ENCODE measurements at places on chromosomes 2 and 18.
A peak's percentile ranks its signal among the peaks of the same experiment; 100 is the strongest.

- no peak for DNase-seq
Observed at GRCh38 chr2:237927986-237928385, 38.8 kb upstream of the UBE2F start.

- no peak for DNase-seq
Observed at GRCh38 chr18:41731884-41732283, 223.2 kb upstream of the PIK3C3 start.

DNA sequence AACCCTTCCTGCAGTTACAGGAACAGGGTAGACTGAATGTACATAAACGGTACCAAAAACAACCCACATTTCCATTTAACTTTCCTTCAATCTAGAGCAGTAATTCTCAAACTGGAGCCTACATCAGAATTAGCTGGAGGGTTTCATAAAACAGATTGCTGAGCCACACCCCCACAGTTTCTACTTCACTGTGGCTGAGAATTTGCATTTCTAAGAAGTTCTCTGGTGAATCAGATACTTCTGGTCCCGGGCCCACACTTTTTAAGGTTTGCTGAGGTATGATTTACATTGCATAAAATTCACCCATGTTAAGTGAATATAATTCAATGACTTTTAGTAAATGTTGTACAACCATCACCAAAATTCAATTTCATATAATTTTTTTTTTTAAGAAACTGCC is 113.7 kb downstream of the SRBD1 start:
- DNase-seq, result no peak

GRCh38 chr2:31414601-31415241 is at the start of gene XDH:
TSS of gene XDH (minus strand) at chr2:31414742. CDS start at chr2:31414666, 76 bp downstream.
- no peak for DNase-seq

GRCh38 chr2:68714866-68715265 is 19.7 kb upstream of the ARHGAP25 start:
- no peak for DNase-seq

- peak; percentile 16 for DNase-seq
Observed at GRCh38 chr2:4381773-4382172, 678.4 kb downstream of the DCDC2C start.

- no peak for DNase-seq
Observed at GRCh38 chr2:225233234-225233633, 166.3 kb upstream of the NYAP2 start.

DNA sequence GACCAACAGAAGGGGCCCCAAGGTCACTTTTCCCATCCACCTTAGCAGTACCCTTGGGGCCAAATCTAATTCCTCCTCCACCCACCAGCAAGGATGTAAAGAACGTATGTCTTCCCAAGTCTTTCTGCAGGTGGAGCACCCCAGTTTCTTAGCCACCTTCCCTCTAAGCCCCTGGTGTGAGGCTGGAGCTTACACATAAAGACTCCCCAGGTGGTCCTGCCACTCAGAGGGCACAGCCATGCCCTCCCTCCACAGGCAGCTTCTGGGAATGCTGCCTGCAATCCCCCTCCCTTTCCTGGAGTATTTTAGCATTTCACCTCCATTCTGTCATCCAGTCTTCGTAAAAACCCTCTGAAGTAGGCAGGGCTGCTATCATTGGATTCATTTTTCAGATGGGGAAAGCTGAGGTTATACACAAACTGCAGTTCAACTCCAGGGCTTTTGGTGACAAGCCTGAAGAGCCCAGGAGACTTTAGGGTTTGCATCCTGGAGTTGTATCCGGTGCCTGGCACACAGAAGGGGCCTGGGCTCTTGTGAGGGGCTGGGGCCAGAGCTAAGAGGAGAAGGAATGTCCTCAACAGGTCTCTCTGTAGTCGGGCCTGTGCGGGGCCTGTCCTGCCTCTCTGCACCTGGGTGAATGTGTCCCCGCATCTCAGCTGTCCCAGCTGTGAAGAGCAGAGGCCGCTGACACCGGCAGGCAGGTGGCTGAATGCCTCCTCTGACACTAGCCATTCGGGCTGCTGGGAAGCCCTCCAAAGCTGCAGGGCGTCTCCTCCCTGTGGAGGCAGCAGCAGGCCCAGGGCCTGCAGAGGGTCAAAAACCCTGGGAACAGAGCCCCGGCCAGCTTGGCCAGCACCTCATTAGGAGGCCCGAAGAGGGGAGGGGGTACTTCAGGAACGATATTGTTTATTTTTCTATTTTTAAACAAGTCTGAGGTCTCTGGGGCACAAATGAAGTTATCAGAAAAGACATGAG is 27.6 kb downstream of the CIB4 start:
- DNase-seq, result no peak

Data from iPS DF 6.9 (cell line).